ENCODE measurements at places on chromosomes 1 and 21. TPM values are rescaled to one million over a fixed set of nuclear protein-coding genes. Genes with fewer than 3 reads are reported as not detected.

Gene SPRR3
- not detected for total RNA-seq

Gene CCDC27
- not detected for total RNA-seq

Gene HSF2BP
- 0.42 TPM for total RNA-seq

Gene TP53BP2
- 117 TPM for total RNA-seq

Gene TNFRSF9
- total RNA-seq, result 2.4 TPM

Gene RNU1-1
- total RNA-seq, result under 0.01 TPM

Gene CD84
- 33.4 TPM for total RNA-seq

Gene CFH
- total RNA-seq, result 1.6 TPM

Gene RNU1-2
- total RNA-seq, result under 0.01 TPM

Gene CELA2A
- total RNA-seq, result not detected

Gene CR2
- total RNA-seq, result 1.4 TPM

Gene ARID4B
- 254 TPM for total RNA-seq

Gene CNKSR1
- 0.42 TPM for total RNA-seq

Gene AMY1B
- total RNA-seq, result not detected

Gene TFF2
- not detected for total RNA-seq

Gene TEDDM1
- total RNA-seq, result not detected

Gene C8A
- total RNA-seq, result not detected

Gene FTCD
- total RNA-seq, result 0.10 TPM

Gene CYP4B1
- total RNA-seq, result not detected

Gene COG2
- total RNA-seq, result 18.9 TPM

Gene SDHC
- 22.7 TPM for total RNA-seq

Gene SERINC2
- total RNA-seq, result 1.4 TPM

Gene DONSON
- total RNA-seq, result 7.5 TPM

Gene TSSK3
- total RNA-seq, result not detected

Gene ATP1A4
- under 0.01 TPM for total RNA-seq

Gene FBLIM1
- total RNA-seq, result not detected

Gene CITED4
- 14.4 TPM for total RNA-seq

Gene SPATA6
- 4.7 TPM for total RNA-seq

Gene ESPN
- 0.52 TPM for total RNA-seq

Gene RGS7
- under 0.01 TPM for total RNA-seq
